ENCODE measurements at places on chromosomes 1 and 21.

DNA sequence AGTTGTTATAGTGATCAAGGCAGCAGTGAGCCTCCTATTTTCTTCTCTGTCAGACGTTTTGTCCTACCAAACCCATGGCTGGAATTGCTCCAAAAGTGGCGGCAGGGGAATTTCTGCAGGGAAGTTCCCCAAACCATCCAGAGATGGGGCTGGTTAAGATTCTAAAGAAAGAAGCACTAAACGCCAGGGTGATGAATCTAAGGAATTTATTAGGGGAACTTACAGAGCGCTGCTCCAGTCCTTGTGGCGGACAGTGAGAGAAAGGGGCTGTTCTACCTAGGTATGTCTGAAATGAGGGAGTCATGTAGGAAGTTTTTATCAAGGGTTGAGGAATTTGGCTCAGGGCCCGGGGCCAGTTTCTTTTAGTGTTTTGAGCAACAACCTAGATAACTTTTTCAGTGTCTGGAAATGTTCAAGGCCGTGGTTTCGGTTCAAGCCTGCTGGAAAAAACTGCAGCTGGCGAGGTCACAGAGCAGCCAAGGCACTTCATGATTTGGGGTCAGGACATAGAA, 222.4 kb upstream of the B3GALT2 start:
- no peak for DNase-seq

GRCh38 chr1:97352936-97353382, 567.9 kb downstream of the DPYD start:
- no peak for DNase-seq

DNA sequence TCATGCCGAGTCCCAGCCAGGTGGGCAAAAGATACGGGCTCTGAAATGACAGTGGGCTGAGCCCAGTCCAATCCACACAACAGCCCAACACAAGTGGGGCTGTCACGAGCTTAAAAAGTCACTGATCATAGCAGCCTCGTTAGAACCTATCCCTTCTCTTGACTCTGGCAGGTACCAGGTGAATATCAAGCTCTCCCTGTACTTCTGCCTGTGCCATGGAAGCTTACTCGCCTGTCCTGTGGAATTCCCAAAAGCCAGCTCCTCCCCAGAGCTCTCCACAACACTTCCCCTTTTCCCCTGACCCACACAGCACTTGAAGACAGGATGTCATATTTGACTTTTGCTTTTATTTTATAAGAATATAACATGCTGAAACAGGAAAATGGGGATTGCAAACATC, 5.9 kb downstream of the RGS16 start:
- DNase-seq = no peak

- DNase-seq = no peak
Measured at GRCh38 chr1:81808760-81809159, 8.0 kb downstream of the ADGRL2 start.

- no peak for DNase-seq
Measured at GRCh38 chr1:173258479-173259264, 51.5 kb upstream of the TNFSF4 start.

GRCh38 chr1:161198897-161199431, at the start of gene ADAMTS4:
TSS of gene ADAMTS4 (minus strand) at chr1:161199054. CDS start at chr1:161198627, 427 bp downstream.
- DNase-seq = peak; percentile 98
